ENCODE measurements at places on chromosomes 1 and 21.

GRCh38 chr1:8474369-8474768 is 156.5 kb downstream of the SLC45A1 start:
- DNase-seq = no peak

GRCh38 chr1:234176000-234176399 is 197.3 kb upstream of the COA6 start:
- DNase-seq = no peak

DNA sequence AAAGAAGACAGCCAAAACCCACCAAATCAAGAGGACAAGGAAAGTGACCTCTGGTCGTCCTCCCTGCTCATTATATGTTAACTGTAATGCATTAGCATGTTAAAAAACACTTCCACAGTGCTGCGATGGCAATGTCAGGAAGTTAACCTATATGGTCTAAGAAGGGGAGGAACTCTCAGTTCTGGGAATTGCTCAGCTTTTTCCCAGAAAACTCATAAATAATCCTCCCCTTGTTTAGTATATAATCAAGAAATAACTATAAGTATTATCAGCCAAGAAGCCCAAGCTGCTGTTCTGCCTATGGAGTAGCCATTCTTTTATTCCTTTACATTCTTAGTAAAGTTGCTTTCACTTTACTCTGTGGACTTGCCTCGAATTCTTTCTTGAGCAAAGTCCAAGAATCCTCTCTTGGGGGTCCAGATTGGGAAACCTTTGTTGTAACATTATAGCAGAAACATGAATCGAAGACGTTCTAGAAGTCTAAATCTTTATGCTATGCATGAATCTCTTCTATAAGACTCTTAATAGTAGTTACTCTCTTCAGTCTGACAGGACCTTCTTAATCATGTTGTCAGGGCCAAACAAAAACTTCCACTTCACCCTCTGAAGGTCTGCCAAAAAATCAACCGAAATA is 110.0 kb upstream of the VANGL1 start:
- no peak for DNase-seq

DNA sequence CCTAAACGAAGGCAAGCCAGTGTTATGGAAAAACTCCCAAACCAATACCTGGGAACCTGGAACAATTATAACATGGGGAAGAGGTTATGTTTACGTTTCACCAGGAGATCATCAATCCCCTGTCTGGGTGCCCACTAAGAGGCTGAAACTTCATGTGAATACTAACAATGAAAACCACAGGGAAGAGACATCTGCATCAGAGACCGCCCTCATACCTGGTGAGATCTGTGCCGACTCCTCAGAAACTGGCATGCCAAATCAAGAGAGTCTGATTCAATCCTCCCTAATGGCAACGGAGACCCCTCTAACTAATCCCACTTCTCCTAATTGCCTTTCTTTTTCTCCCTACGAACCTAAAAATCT is 163.2 kb downstream of the IER5 start:
- no peak for DNase-seq

DNA sequence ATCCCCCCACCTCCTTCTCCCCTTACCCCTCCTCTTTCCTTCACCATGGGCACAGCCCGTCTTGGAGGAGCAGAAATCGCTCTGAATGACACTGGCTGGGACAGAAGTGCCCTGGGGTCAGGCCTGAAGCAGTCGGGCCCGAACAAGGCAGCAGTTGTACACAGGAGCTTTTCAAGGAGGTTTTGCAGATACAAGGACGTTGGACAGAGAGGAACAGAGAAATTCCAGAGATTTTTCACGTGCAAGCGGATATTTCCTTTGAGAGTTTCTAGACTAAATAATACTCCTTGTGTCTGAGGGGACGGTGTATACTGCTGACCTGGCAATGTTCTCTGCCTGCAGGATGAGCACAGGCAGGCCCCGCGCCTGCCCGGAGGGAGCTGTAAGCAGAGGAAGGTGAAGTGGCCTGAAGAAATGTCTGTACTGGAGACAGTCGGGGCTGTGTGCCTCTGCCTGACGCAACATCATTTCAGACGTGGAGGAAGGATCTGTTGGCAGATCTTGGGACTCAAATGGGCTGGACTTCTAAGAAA is 95.3 kb upstream of the SLC25A33 start:
- DNase-seq = no peak

DNA sequence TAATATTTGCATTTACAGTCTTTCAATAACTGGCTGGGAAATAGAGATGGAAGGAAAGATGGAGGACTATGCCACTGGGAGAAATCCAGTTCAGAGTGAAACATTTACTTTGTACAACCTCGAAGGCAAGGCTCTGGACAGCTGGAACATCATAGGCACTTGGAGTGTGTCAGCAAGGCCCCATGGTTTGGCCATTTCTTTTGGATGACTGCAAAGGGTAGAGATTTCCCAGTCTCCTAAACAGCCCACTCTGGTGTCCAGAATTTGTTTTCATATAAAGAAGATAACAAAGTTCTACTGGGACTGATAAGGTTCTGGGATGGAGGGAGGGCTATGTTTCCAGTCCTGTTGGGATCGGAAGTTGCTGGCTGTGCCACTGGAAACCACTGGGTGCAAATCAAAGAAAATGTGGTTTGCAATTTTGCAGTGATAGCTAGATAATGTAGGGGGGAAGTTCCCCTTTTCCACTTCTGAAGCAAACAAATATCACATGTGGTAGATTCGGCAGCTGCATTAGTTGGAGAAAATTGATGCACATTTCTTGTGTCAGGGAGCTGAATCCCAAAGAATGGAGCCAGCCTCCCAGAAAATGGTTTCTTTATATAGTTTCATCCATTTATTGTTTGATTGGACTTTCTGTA is 16.2 kb downstream of the KCND3 start:
- no peak for DNase-seq

GRCh38 chr1:97516588-97516987 is 404.2 kb downstream of the DPYD start:
- no peak for DNase-seq

DNA sequence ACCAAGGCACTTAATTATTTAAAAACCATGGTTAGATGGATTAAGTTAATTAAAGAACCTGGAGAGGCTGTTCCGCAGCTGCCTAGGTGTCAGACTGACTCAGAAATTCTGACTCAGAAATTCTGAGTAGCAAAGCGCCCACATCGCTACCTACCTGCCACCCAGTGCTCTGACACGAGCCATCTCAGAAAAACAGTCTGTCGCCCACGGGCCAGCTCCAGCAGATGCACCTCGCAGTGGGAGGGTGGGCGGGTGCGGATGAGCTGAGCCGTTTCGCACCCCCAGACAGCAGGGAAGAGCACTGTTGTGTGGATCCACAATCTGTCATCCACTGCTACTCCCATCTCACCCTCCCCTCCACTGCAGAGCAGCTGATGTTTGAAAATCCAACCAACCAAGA is 13.5 kb downstream of the KCNK1 start:
- no peak for DNase-seq

- no peak for DNase-seq
These were observed 57.2 kb downstream of the TNN start for GRCh38 chr1:175124861-175125260.

DNA sequence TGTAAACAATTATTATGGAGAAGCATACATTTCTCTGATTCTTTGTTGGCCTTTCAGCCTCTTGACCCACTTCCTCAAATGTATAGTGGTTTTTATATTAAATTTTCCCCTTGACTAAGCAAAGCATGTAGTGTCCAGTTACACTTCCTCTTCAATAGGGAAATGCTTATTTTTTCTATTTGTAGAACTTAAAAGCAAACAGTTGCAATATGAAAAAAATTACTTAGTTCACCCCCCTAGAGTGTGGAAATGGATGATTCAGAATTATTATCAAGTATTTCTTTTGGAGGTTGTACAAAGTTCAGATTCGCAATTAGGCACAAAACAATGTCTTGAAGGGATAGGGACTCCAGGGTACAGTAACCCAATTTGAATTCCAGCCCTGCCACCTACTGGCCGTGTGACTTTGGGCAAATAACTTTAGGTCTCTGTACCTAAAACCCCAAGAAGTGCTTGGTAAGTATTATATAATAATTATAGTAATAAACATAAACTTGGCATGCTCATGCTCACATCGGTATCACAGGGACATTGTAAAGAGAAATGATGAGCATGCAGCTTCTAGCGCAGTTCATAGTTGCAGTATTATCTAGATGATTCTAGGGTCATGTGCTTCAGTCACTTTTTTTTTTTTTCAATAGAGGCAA is 28.6 kb upstream of the IFNGR2 start:
- DNase-seq = no peak

DNA sequence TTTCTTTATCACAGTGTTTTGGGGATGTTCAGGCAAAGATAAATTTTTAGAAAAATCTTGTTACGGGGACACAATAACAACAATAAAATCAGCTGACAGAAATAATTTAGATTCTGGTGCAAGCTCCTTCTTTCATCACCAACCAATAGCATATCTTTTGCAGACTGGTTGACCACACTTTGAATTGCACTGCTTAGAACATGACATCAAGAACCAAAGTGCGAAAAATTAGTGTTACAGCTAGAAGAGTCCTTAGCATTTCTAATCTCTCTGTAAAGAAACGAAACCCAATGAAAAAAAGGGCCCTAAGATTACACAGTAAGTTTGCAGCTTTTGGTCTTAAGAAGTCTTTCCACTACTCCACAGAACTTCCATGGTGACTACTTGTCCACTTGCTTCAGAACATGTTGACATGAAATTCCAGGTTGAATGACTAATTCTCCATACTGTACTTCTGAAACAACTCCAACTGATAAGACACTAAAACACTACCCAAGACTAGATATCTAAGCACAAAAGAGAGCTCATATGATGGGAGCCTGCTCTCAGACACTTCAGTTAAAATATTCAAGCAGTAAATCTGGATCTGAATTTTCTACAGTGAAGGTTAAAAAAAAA is 31.3 kb downstream of the XKR8 start:
- no peak for DNase-seq

GRCh38 chr1:111483166-111483565 is 9.4 kb downstream of the C1orf162 start:
- DNase-seq = no peak

GRCh38 chr1:77876884-77877283 is 11.5 kb upstream of the NEXN start:
- DNase-seq = no peak

- DNase-seq = no peak
These were observed 229.5 kb upstream of the VAMP3 start for GRCh38 chr1:7541629-7542028.

- DNase-seq = no peak
These were observed 12.6 kb downstream of the MEGF6 start for GRCh38 chr1:3598522-3599285.

- DNase-seq = no peak
These were observed 39.3 kb downstream of the TRIM62 start for GRCh38 chr1:33142483-33143064.

DNA sequence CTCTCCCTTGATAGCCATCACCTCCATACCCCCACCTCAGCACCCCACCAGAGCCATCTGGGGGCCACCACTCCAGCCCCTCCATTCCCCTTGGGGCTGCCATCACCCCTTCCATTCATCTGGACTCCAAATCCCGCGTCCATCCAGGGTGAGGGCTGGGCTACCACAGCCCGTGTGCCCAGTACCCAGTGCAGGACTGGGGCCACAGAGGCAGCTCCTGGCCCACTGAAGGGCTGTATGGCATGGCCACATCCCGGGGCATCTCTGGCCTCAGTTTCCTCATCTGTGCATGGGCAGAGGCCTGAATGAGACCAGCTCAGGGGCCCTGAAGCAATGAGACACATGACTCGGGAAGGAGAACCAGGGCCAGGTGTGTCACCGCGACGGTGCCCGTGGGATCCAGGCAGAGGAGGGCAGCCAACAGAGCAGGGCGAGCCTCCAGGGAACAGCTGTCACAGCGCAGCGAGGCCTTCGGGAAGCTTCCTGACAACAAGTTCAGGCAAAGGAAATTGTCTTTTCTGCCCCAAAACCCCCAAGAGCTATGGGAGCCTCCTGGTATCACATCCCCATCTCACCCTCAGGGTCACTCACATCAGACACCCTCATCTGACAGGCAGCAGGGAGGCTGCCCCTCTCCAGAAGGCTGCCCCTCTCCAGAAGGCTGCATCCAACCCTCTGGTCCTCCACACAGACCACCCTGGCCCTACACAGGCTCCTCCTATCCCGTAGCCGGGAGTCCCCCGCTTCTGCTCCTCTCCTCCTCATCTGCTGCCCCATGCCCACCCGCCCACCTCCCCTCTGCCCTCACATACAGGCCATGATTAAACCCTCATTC is 76.3 kb downstream of the MEGF6 start:
- no peak for DNase-seq

DNA sequence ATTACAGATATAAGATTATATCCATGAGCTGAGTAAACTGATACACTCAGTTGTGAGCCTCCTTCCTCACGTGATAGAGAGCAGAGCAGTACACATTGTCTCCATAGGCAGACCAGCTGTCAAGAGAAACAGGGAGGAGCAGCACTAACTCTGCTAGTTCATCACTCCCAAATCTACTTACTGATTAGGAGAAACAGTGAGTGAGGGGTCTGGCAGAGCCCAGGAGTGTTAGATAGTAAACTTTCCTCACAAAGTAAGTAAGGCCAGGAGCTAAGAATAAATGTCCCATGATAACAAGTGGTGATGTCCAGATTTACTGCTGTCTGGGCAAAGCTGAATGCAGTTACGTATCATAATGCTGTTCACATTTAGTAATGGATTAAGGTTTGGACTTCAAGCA is 168.6 kb upstream of the KCNK2 start:
- DNase-seq = no peak

DNA sequence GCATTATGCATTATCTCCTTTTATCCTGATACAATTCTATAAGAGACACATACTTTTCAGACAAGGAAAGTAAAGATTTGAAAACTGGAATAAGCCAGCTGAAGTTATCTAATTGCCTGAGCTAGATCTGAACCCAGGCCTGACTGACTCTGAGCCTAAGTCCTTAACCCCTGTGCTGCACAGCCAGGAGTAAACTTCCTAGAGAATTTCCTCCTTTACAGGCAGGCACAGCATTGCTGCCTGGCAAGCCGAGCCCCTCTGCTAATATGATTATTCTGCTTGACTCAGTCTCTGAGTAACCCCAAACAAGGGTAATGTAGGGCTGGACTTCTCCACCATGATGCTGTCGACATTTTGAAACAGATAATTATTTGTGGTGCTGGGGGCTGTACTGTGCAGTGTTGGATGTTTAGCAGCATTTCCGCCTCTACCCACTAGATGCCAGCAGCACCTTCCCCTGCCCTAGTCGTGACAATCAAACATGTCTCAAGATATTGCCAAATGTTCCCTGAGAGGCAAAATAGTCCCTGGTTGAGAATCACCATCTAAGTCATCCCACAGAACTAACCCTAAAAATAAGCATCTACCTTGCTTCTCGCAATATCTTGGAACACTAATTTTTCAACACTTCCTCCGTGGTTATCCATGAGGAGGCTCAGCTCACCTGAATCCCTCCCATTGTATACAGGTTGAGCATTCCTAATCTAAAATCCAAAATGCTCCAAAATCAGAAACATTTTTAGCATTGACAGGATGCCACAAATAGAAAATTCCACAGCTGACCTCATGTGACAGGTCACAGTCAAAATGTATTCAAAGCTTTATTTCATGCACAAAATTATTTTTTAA is 18.5 kb downstream of the CAMK1G start:
- DNase-seq = no peak

GRCh38 chr1:6041432-6042062 is 4.1 kb upstream of the KCNAB2 start:
- DNase-seq = no peak

All from effector memory CD4-positive, alpha-beta T cell (primary cell).